ENCODE measurements at places on chromosomes 2 and 18.

GRCh38 chr18:45081566-45082181 is 401.0 kb downstream of the SETBP1 start:
- peak; percentile 14 for DNase-seq

DNA sequence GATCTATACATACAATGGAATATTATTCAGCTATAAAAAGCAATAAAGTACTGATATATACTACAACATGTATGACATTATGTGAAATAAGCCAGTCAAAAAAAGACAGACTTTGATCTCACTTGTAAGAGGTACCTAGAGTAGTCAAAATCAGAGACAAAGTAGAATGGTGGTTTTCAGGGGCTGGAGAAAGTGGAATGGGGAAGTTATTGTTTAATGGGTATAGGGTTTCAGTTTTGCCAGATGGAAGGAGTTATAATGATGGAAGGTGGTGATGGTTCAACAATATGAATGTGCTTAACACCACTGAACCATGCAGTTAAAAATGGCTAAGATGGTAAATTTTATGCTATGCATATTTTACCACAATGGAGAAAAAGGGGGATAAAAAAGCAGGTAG is 6.3 kb downstream of the COBLL1 start:
- no peak for DNase-seq

DNA sequence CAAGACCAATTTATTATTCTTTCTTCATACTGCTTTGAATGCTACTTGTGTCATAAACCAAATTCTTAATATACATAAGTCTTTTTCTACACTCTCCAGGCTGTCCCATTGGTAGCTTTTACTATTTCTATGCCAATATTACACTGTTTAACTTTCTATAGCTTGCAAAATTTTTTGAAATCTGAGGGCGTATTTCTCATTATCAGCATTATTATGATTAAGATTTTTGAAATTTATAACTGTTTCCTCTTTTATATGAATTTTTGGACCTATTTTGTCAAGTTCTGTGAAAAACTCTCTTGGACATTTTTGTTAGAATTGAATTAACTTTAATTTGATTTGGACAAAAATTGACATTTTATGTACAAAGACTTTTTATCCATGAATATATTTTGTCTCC is 98.6 kb downstream of the GFPT1 start:
- DNase-seq: no peak

GRCh38 chr2:127576433-127577207 is 41.1 kb downstream of the MYO7B start:
- peak; percentile 95 for DNase-seq

- no peak for DNase-seq
Measured at GRCh38 chr2:985317-985898, 34.8 kb downstream of the SNTG2 start.

GRCh38 chr2:222797261-222797660 is 63.6 kb upstream of the ACSL3 start:
- DNase-seq: no peak

GRCh38 chr2:170409164-170409535 is 231.2 kb downstream of the MYO3B start:
- peak; percentile 84 for DNase-seq

- DNase-seq: no peak
Measured at GRCh38 chr2:214843823-214844222, 34.3 kb upstream of the BARD1 start.

All from right cardiac atrium (tissue), 5 donors.